ENCODE measurements at places on chromosomes 12 and 14. TPM values are rescaled to one million over a fixed set of nuclear protein-coding genes. Genes with fewer than 3 reads are reported as not detected.

GRCh38 chr12:50934371-50934851, 17.9 kb upstream of the HIGD1C start:
- DNase-seq, result no peak

GRCh38 chr14:70642303-70643235, 853 bp downstream of the TTC9 start:
- DNase-seq, result no peak

The MYH6 gene
- not detected for total RNA-seq

The GPX2 gene
- total RNA-seq, result 292 TPM

The TPPP2 gene
- 4.6 TPM for total RNA-seq

The ERBB3 gene
- total RNA-seq, result 93.2 TPM

The BAZ1A gene
- total RNA-seq, result 10.6 TPM

All from left lobe of liver (tissue), 2 donors.